Stimulated activated CD8-positive, alpha-beta memory T cell treated with anti-CD3 and anti-CD28 coated beads, Interleukin-7, amount 100 ng/mL, for 1 hour (primary cell): ENCODE measurements at places on chromosomes 1 and 21.

GRCh38 chr1:36913484-36914060 lies 120.7 kb downstream of the GRIK3 start:
- DNase-seq: no peak

DNA sequence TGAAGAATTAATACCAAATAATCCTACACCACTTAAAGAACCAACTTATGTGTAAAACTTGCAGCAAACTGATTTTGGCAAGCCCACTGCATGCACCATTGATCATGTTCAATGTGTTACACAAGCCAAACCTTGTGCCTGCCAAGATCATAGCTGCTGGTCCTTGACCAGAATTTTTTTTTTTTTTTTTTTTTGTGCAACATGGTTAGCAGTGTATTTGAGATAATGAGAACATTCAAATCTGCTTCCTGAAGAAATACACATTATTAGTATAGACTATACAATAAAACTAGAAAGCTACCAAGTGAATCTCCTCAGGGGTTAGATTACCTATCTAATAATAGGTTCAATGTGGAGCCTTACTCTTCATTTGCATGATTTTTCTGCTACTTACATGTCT lies 421.0 kb downstream of the MRPL39 start:
- DNase-seq: no peak

DNA sequence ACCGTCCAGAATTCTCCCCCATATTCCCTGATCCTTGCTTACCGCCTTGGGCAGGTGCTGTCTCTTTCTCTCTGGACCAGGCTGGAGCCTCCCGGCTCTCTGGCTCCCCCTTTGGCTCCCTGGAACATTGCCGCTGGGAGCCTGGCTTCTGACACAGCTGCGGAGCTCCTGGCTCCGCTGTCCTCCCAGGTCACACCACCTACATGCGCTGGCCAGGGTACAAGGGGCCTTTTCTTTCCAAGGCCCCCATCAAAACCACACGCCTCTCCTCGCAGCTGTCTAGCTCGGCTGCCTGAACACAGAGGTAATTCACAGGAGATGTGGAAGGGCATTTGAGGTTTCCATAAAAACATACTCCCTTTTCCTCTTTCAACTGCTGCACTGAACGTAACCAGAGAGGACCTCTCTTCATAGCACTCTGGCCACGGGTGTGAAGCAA lies 7.5 kb upstream of the ZNF648 start:
- no peak for DNase-seq

DNA sequence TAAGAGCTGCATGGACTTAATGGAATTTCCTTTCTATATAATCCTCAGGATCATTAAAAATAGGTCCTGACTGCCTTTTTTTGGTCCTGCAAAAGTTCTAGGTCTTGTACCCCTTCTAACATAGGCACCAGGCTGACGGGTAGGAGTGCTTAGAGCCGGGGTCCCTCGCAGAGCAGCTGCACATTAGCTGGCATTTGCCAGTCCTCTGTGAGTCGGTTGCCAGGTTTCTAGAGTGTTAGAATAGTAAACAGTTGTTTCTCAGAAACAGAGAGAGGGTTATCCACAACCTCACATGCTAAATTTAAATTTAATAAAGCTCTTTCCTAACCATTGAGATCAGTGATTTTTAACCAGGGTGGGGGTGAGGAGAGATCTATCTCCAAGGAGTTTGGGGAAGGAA lies 35.4 kb upstream of the HEATR1 start:
- DNase-seq: no peak

DNA sequence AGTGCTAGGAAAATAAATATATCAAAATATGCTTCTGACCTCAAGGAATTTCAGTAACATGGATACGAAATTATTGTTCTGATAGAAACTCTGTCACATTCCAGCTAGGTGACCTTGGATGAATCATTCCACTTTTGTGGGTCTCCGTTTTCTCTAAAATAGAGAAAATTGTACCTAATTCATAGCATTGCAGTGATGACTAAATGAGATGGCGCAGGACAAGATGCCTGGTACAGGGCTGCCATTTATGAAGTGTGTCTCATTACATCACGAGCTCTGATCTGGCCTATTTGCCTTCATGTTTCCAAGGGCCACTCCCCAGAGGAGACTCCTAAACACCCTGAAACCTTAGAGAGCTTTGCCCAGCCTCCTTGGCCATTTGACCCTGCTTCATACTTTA lies 480.0 kb upstream of the USP24 start:
- DNase-seq: no peak

- DNase-seq: no peak
These were observed 506.0 kb downstream of the BRINP3 start for GRCh38 chr1:189971656-189972055.

GRCh38 chr1:36387141-36387949 lies 1.6 kb upstream of the STK40 start:
- DNase-seq: no peak

- no peak for DNase-seq
These were observed 5.0 kb downstream of the JMJD4 start for GRCh38 chr1:227729881-227730629.

GRCh38 chr1:201718346-201719202 lies 110.4 kb upstream of the IPO9 start:
- no peak for DNase-seq

DNA sequence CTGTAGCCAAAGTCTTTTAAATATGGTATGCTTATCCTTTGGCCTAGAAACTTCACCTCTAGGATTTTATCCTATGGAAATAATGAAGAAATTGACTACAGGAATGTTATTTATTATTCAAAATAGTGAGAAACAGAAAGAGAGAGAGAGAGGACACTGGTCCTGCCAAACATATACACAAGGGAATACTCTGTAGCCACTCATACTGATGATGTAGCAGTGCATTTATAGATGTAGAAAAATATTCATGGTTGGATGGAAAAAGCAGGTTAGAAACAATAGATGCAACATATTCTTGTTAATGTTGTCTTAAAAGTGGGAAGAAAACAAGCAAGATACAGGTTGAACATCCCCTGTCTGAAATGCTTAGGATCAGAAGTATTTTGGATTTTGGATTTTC lies 22.2 kb upstream of the EPHB2 start:
- DNase-seq: no peak

GRCh38 chr21:29080454-29080941 lies 7.0 kb upstream of the CCT8 start:
- no peak for DNase-seq

DNA sequence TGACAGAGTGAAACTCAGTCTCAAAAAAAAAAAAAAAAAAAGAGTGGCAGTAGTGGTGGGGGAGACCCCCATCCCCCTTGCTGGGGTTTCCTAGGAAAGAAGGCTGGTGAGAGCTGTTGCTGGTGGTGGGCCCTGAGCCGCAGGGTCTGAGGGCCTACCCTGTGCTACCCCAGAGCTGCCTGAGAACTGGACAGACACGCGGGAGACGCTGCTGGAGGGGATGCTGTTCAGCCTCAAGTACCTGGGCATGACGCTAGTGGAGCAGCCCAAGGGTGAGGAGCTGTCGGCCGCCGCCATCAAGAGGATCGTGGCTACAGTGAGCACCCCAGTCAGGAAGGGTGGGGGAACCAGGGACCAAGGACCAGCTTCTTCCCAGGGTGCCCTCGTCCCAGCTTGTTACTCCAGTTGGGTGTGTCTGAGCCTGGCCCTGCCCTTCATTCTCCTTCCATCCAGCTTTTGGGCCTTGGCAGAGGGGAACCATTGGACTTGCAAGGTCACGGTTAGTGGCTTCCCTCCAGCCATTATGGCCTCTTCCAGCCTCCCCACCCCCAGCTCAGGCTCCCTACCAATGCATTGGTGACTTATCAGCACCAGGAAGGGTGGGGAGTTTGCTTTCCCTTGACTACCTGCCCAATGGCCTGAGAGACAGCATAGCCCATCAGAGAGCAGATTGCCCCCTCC lies 10.5 kb downstream of the LDLRAP1 start:
- no peak for DNase-seq
